ENCODE measurements at places on chromosomes 16 and 17.

DNA sequence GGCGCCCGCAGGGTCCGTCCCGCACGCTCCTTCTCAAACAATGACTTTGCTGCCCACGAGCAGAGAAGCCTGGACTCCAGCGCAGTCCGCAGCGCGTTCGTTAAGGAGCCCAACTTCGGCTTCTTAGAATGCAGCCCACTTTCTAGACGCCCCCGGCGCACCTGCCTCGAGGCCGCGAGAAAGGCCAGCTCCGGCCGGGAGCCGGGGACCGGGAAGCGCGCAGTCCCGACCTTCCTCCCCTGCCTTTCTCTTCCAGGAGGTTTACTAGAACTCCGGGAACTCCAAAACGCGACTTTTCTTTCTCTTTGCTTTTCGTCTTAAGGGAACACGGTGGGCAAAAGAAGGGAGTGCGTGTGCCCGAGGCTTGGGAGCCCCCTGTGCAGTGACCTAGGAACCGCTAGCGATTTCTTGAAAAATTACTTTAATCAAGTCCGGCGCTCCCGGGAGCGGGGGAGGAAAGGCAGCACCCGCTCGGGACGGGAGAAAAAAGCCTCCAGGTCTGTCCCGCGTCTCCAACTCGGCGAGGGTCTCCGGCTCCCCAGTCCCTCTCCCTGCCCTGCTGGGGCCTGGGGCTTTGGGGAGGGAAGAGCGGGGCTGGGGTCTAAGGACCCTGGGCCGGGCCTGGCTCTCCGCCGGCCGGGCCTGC lies 2.6 kb downstream of the HNF1B start:
- DNase-seq, result no peak

DNA sequence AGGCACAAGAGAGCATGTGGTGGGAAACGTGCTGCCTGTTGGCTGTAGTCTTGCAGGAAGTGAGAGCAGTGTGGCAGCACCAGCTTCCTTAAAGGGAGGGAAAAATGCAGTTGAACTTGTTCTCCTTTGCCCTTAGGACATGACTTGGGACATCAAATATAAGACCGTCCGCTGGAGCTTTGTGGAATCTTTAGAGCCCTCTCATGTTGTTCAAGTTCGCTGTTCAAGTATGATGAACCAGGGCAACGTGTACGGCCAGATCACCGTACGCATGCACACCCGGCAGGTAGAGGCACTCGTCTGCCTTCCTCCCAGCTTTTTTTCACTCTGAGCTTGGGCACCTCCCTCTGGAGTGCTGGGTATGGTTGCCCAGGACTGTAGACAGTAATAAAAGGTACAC lies 23.3 kb downstream of the GPR179 start:
- DNase-seq, result no peak

- DNase-seq, result no peak
These were observed 76.5 kb upstream of the CDH5 start for GRCh38 chr16:66289986-66290385.

DNA sequence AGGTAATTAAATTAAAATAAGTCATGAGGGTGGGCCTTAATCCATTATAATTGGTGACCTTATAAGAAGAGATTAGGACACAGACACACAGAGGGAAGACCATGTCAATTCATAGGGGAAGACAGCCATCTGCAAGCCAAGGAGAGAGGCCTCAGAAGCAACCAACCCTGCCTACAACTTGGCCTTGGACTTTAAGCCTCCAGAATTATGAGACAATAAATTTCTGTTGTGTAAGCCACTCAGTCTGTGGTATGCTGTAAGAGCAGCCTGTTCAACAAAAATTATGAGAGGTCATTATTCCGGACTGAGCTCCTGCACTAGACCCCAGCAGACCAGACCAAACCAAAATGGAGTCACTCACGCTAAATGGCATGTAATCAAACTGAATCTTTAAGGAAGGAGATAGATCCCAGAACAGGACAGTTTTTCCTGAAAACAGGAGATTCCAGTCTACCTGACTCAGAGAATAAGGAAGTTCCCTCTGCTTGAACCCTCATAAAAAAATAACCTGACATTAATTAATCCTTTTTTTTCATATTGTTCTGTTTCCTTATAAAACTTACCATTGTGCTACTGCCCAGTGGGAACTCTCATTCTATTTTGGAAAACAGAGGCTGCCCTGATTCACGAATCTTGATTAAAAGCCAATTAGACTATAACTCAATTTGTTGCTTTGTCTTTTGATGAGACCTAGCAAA lies 74.3 kb downstream of the DNAH3 start:
- no peak for DNase-seq

DNA sequence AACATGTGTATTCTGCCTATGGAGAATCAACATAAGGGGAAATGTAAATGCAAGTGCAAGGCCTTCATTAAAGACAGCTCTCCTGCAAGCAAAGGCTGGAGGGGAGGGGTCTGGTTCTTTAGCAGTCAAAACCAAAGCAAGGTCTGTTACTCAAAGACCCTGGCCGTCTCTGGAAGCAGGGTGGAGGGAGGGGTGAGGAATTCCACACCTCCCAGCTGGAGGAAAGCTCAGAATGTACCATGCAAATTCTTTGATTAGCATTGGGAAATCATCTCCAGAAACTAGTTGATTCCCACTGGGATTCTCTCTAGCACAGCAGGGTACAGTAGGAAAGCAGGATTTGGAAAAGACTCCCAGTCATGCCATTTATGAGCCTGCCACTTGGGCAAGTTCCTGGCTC lies 77.3 kb upstream of the ASIC2 start:
- no peak for DNase-seq

Data from activated T-cell treated with anti-CD3 and anti-CD28 coated beads for 4 hours (primary cell).